ENCODE measurements at places on chromosomes 11 and 22.

- no peak for DNase-seq
Measured at GRCh38 chr11:97570636-97571035, 1180.8 kb downstream of the JRKL start.

DNA sequence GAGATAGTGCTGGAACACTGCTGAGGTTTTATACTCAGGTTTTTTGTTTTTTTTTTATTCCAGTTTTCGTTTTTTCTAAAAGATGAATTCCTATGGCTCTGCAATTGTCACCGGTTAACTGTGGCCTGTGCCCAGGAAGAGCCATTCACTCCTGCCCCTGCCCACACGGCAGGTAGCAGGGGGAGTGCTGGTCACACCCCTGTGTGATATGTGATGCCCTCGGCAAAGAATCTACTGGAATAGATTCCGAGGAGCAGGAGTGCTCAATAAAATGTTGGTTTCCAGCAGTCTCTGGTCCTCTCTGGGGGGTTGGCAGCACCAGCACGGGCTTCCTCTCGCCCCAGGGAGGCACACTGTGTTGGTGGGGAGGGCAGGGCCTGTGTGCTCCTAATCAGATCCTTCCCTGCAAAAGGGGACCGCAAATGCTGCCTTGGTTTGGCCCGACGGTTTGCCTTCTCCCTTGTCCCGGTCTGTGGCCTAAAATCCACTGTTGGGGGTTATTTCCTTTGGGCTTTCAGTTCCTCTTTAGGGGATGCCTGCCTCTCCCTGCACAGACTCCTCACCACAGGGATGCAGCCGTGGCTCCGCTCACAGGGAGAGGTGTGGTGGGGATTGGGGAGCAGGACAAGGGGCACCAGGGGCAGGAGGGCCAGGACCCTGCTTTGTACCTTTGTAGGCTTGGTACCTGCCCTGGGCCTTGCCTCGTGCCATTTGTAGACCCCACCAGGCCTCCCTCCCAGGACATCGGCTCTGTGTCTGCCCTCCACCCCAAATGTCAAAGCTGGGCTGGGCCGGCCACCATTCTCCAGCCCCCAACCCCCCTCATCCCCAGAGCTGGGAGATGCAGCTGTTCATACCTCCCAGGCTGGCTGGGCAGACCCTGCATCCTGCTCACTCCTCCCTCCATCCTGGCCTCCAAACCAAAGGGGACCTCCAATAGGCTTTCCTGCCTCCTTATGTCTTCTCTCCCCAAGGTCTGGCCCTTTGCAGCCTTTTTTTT lies 13.5 kb downstream of the MCAT start:
- DNase-seq, result no peak

GRCh38 chr22:19998232-19998951 lies 18.2 kb downstream of the ARVCF start:
- DNase-seq, result no peak

DNA sequence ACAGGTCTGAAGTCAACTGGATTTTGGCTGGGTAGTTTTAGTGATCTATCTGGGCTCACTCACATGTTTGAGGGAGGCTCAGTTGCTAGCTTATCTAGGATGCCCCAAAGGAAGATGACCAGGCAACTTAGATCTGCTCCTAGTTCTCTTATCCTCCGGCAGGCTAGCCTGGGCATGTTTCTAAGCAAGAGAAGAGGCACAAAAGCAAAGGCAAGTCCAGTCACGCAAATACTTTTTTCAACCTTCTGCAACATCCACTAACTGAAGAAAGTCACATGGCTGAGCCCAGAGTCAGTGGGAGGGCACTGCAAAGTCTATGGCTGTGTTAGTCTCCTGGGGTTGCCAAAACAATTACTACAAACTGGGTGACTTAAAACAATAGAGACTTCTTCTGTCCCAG lies 32.9 kb upstream of the FSHB start:
- DNase-seq, result no peak

- DNase-seq, result no peak
Measured at GRCh38 chr11:76859708-76860227, 950 bp upstream of the ACER3 start.

- no peak for DNase-seq
Measured at GRCh38 chr11:27514076-27514475, 7.5 kb upstream of the LIN7C start.

GRCh38 chr22:49239264-49240015 lies 588.2 kb downstream of the BRD1 start:
- DNase-seq, result no peak

DNA sequence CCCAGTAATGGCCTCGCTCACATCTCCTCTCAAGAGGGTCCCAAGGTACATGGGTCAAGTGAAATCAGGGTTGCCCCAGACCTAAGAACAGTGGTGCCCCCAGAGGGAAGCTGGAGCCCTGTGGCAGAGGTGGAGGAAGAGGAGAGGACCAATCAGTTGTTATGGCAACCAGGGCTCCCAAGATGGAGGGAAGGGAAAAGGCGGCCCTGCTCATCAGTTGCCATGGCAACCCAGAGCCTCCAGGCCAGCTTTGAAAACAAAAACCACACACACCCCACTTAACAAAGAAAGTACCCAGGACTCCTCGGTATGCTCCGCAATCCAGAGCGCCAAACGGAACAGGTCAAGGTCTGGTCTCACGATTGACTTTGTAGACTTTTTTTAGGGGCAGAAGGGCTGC lies 53.5 kb upstream of the SLC35C1 start:
- DNase-seq, result no peak

- DNase-seq, result no peak
Measured at GRCh38 chr22:38111925-38112355, 1.5 kb upstream of the BAIAP2L2 start.

- DNase-seq, result no peak
Measured at GRCh38 chr22:40202225-40202944, 24.7 kb downstream of the TNRC6B start.

- no peak for DNase-seq
Measured at GRCh38 chr22:43704051-43704450, 108.1 kb downstream of the EFCAB6 start.

DNA sequence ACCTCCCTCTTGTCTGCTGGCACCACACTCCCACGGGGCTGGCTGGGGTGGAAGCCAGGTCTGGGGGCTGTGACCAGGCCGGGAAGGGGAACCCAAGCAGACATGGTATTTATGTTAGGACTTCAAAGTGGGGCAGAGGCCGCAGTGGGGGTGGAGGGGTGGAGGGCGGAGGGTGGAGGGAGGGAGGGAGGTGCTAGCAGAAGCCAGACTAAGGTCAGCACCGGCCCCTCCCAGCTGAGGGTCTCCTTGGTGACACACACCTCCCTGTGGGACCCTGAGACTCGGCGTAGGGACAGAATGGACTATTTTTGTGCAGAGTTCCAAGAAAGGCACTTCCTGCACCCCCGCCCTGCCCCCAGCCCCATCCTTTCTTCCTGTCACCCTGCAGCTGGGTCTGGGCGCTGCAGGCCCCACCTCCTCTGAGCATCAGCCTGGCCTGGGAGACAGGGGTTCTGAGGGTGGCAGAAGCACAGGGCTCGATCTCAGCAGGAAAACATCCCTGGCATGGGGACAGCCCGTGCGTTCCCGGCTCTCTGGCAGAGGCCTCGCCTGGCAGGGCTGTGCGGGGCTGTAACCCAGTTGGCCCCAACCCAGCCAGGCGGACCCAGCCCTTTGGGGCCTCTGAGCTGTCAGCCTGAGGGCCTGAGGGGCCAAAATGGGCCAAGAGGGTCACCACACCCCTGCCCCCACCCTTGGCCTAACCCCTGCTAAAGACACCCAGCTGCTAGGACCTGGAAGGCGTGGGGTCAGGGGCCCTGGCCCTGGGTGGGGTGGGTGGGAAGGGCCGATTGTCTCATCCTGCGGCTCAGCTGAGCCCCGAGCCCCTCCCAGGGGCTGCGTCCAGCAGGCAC lies 9.6 kb upstream of the CD248 start:
- DNase-seq, result no peak

DNA sequence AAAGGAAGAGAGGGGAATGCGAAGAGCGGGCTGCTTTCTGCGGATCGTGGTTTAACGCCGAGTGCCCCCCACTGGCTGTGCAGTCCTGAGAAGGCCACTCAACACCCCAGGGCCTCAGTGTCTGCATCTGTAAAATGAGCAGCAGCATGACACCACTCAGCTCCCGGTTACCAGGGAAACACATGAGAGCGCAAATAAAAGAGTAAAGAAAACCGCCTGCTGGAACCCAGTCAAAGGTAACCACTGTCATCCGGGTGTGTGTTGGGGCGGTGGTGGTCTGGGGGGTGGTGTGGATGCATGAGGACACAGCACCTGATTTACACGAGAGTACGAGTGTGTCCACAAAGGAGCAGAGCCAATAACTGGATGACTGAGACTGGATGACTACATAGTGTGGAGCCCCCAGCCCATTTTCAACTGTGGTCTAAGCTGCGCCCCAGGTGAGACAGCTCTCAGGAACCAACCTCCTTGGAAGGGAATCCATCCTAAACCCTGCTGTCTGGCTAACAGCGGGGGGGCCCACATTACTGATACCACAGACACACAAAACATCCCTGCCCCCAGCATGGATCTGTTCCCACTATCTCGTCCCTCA lies 5.7 kb downstream of the CELSR1 start:
- no peak for DNase-seq

GRCh38 chr11:110795112-110795624 lies 82.9 kb upstream of the ARHGAP20 start:
- no peak for DNase-seq

- DNase-seq, result no peak
Measured at GRCh38 chr22:20607157-20607907, 99.9 kb downstream of the MED15 start.

GRCh38 chr22:39144101-39144767 lies 8.2 kb downstream of the CBX7 start:
- peak; percentile 67 for DNase-seq

- no peak for DNase-seq
Measured at GRCh38 chr11:14269692-14270573, 89.0 kb downstream of the RRAS2 start.

DNA sequence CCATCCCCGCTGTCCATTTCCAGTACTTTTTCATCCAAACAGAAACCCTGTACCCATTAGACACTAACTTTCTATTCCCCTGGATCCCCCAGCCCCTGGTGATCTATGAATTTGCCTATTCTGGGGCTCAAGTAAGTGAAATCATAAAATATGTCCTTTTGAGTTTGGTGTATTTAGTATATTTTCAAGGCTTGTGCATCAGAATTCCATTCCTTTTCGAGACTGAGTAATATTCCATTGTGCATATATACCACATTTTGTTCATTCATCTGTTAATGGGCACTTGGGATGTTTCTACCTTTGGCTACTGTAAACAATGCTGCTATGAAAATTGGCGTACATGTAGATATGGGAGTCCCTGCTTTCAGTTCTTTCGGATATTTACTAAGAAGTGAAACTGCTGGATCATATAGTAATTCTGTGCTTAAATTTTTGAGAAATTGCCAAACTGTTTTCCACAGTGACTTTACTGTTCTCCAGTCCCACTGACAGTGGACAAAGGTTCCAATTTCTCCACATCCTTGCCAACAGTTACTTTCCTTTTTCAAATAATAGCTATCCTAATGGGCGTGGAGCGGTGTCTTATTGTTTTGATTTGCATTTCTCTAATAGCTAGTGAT lies 16.1 kb downstream of the APLP2 start:
- no peak for DNase-seq

DNA sequence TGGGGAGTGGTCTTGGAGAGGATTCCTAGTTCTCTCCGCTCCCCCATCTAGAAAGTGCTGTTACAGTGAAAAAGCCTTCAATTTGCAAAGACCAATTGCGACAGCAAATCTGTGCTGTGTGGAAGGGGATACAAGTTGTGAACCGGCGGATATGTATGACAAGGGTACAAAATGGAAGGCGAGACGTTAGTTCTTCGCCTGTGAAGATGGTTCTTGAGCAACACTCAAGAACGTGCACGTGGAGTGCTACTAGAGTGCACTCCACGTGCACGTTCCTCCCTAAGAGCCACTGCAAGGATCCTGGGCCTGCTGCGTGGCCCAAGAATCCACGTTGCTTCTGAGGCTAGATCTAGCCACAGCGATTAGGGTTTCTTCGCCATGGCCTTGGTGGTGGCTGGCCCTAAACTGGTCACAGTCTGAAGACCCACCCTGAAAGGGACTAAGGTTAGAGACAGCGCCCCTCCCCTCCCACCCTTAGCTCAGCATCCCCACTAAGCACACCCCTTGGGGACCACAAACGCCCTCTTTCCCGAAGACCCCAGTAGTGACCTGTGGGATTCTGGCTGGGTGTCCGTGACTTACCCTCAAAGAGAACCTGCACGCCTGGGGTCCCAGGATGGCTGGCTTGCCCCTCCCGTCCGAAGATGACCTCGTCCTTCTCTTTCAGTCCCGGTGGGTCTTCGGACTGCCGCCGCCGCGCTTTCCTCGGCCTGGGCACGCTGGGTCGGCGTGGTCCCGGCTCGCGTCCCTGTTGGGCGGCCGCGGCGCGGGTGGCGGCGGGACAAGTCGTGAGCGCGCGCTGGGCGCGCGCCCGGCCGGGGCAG lies 519 bp upstream of the PDE3B start:
- no peak for DNase-seq

DNA sequence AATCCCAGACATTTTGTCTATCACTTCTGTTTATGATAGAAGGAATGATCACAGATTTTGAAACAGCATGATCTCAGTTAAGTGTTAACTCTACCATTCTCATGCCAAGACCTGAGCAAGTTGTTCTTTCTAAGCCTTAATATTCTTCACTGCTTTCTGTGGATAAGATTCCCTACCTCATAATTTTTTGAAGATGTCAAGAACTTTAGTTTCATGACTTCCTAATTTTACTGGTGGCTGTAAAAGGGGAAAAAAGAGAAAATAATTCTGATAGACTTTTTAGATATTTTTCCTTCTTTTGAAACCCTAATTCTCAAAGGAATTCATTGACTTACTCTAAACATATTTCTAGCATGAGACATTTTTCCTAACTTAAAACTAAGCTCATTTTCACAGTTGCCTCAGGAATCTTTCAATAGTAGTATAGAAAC lies 520.0 kb upstream of the LUZP2 start:
- no peak for DNase-seq

DNA sequence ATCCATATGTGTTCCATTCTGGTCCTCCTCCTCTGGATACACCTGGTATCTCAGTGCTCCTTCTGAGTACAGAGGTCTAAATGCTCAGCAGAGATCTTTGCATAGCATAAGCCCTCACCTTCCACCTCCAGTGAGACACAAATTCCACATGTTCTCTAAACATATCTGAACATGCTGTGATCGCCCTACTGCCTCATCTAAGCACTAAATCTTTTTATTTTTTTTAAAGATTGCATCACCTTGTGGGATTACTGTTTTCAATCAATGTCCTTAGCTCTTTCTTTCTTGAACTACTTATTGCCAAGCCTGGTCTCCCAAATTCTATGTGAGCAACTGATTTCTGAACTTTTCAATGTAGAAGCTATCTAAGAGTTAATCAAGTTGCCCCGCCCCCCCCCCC lies 113.4 kb downstream of the TRPC6 start:
- no peak for DNase-seq

GRCh38 chr11:75986966-75987365 lies 172.0 kb downstream of the UVRAG start:
- no peak for DNase-seq

DNA sequence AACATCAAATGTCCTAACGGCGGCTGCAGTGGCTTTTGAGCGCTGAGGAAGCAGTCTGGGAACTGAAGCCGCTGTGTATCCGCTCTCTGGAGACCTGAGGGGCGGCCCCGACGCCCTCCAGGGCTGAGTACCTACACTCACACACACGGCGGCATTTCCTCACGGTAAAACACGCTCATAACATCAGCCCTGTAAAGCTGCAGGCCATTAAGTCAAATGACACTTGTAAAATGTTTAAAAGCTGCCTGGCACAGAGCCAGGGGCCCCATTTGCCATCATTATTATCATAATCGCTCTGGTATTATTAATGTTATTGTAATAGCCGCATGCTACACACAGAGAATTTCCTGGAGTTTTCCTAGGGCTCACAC lies 5.1 kb downstream of the CARS1 start:
- no peak for DNase-seq
